ENCODE measurements at places on chromosomes 16 and 17.

- no peak for DNase-seq
These were observed 109.1 kb upstream of the CDC42EP4 start for GRCh38 chr17:73420897-73421296.

- no peak for DNase-seq
These were observed at the start of gene SGCA for GRCh38 chr17:50165867-50166517. Gene SGCA (plus strand): TSS chr17:50166005. CDS start chr17:50166041, 36 bp downstream.

DNA sequence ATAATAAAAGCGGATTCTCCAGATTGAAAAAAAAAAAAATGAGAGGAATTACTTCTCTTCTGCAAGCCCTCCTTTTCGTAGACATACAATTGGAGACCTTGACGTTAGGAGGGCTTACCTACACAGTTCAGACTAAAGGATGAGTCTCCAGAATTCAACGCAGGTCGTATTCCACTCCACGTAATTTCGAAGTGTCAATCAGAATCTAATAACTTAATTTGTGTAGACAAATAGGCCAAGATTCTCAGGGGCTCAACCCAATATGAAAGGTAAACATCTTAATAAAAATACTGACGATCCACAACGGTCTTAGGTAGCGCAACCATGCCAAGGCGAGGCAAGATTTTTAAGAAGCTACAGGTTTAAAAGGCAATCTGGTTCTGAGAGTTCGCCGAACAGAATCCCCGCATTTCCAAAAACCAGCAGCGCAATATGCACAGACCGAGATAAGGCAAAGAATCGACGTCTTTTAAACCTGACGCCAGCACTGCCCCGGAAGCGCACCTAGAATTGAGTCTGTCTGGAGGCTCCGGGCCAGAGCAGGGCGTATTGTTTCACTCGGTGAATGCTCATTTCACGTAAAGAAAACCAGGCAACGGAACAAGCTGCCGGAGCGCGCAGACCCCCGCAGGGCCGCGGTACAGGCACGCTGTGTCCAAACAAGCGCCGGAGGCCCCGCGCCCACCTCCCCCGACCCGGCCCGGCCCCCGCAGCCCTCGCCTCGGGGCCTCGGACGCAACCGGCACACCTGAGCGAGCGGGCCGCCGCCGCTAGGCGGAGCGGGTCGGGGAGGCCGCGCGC lies 623 bp downstream of the MBTPS1 start:
- peak; percentile 11 for DNase-seq

DNA sequence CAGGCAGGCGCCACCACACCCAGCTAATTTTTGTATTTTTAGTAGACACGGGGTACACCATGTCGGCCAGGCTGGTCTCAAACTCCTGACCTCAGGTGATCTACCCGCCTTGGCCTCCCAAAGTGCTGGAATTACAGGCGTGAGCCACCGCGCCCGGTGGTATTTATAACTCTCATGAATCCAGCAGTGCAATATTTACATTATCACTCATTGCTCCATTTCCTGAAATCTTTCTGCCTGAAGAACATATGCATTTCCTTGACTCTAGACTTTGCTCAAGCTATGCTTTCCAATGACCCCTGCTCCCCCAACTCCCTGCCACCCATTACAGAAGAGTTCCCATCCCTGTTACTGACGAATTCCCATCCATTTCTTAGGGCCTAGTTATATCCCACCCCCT lies 19.7 kb upstream of the NDUFAB1 start:
- no peak for DNase-seq

DNA sequence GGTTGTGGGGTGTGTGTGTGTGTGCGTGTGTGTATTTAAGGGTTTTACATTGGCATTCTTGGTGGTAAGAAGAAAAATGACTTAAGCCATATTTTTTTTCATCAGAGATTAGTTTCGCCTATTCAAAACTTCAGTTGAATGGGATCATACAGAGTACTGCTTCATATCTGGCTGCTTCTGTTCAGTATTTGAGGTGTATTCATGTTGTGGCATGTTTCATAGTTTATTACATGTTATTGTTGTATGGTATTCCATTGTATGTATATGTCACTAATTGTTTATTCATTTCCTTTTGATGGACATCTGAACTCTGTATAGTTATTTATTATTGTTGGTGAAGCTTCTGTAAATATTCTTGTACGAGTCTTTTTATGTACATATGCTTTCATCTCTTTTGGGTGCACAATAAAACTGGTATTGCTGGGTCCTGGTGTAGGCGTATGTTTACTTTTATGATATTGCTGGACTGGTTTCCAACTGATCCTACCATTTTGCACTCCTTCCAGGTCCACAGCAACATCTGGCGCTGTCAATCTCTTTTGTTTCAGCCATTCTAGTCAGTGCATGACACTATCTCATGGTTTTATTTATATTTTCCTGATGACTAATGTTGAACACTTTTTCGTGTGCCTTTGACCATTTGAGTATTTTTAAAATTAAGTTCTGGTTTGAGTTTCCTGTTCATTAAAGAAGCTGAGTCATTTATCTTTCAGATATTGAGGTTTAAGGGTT lies 77.4 kb upstream of the MAF start:
- DNase-seq = no peak

- no peak for DNase-seq
These were observed 132.5 kb upstream of the PLCG2 start for GRCh38 chr16:81646561-81646960.

- DNase-seq = no peak
These were observed 65.7 kb upstream of the ZNF469 start for GRCh38 chr16:88316941-88317612.

Measured in KG1 (cell line).